ENCODE measurements at places on chromosomes 3 and 15.

DNA sequence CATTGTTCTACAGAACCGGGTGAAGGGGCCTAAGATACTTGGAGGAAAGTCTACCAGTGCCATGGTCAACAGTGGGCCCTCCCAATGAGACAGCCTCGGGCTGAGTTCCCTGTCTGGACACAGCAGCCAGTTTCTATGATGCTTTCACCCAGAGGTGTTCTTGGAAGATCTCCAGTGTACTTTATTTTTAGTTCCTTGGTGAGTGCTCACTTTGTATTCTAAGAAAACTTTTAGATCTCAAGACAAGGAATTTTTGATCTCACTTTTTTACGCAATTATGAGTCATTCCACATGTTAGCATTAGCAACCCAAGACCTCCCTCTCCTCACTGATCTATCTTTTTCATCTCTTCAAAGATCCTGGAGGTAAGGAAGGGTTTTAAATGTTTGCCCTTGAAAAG lies 287.7 kb downstream of the RORA start:
- DNase-seq, result no peak

DNA sequence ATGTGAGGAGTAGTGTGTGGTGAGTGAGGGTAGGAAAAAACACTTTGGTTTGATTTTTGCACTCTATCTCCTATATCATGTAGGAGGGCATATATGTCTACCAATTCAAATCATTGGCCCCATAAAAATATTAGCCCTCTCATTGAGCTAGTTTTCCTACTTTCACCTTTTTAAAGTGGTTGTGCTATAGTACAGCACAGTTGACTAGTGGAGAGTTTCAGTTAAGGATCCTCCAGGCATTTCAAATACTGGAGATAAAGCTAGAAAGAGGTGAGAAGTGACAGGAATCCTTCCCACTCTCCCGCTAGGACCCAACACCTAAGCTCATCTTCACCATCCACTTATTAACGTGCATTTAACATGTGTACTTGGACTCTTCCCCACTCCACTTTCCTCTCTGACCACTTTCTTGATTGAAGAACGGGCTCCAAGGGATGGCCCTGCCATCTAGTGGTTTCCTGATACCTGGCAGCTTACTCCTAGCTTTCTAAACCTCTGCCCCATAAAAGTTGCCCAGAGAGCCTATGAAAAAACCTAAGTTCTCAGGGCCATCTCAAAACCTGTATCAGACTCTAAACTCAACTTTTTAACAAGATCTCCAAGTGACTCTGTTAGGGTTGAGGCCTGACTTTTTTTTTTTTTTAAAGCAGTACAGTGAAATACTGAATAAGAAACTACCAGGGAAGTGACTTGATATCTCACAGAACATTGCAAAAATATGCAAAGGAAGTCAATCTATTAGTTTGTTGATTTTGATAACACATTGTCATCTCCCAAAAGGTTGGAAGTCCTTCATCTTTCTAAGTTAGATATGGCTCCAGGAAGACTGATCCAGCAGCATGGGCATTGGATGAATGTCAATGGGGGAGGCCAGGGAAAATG lies 17.9 kb downstream of the IL12A start:
- no peak for DNase-seq

DNA sequence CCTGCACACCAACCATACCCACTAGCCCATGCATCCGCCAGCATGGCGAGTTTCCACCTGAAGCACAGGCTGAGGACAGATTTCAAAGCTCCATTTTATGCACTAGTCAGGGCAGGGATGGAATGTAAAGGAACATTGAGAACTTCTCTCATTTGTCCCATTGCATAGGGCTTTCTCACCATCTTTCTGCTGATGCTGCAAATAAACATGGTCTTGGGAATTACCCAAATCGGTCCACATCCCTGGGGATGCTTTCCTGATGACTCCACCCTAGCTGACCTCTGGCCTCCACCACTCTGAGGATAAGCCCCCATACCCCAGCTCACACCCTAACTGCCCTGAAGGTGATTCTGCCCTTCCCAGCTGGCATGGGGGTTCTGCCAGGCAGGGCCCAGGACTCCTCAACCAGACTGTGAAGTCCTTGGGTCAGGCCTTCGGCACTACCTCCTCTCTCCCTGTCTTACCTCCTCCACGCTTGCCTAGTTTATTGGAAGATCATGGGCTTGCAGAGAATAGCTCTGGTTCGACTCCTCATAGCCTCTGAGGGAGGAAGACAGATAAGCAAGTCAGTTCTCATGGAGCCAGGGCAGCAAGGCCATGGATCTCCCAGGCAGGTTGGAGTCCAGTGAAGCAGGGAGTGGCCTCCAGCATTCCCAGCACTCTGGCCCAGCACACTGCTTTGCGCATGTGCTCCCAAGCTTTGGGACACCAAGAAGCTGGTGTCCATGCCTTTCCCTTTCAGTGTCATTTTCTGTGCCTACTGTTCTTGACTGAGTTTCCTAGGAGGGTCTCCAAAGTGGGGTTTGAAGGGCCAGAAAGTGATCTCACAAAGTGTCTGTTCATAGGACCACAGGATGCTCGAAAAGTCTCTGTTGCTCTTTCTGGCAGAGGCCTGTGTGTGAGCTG lies 27.6 kb upstream of the XYLB start:
- DNase-seq, result no peak

DNA sequence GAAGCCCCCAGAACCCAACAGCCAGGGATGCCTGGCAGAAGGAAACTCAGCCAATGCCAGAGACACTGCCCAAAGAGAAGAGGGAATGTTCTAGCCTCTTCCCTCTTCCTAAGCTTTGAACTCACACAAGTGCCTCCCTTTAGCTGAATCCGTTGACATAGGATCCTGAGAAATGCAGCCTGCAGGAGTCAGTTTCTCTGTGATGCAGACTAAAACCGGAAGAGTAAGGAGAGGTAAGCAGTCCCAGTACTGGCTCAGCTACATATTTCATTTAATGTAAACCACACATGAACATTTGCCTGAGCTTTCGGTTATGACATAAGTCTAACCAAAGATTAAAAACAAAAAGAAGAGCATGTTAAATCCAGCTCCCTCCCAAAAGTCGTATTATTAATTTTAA lies 768.7 kb downstream of the TBL1XR1 start:
- DNase-seq, result no peak

DNA sequence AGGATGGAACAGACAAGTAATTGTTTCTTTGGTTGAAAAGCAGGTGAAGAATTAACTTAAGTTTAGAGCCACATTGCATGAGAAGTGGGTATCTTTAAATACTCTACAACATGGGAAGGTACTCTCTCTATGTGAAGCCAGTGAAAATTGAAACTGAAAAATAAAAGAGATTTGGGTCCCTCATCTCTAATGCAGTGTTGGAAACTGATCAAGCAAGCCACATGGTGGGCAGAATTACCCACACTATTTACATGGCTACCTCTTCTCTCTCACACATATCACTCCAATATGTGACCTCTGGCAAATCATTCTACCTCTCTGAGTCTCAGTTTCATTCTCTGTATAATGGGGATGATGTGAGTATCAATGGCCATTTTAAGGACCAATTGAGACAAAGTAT lies 339.0 kb downstream of the IL5RA start:
- no peak for DNase-seq

GRCh38 chr15:77032052-77032646 lies 37.2 kb downstream of the PSTPIP1 start:
- no peak for DNase-seq

- no peak for DNase-seq
These were observed 176.3 kb upstream of the LMCD1 start for GRCh38 chr3:8325306-8325705.

- no peak for DNase-seq
These were observed 225.2 kb upstream of the ICE2 start for GRCh38 chr15:60704129-60704528.

DNA sequence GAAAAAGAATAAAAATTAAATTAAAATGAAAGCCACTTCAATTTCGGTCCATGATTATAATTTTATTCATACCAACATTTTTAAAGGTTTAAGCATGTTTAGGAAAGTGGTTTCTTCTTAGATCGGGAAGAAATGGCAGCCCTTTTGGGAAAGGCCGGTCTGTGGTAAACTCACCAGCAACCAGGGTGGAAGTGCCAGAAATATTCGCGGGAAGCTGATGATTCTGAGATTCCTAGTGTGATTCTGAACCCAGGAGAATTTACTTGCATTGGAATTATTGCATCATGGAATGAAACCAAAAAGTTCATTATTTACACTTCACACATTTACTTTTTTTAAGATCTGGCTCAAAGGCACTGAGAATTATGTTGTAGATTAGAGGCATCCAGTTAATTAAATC lies 97.2 kb upstream of the CCNL1 start:
- no peak for DNase-seq

DNA sequence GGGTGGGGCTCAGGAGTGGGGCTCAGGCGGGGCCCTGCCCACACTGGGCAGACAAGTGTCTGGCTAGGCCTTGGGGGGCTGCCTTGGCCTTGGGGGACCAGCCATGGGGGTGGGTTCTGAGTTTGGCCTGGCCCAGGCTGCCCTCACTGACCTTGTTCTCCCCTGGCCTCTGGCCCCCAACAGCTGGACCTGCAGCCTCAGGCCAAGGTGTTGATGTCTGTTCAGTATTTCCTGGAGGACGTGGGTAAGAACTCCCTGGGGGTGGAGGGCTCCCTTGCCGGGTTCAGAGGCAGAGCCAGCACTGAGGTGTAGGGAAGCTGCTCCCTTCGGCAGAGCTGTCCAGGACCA lies 20.0 kb downstream of the PRKCD start:
- no peak for DNase-seq

- DNase-seq, result no peak
These were observed 83.5 kb downstream of the FOXB1 start for GRCh38 chr15:60087561-60087960.

DNA sequence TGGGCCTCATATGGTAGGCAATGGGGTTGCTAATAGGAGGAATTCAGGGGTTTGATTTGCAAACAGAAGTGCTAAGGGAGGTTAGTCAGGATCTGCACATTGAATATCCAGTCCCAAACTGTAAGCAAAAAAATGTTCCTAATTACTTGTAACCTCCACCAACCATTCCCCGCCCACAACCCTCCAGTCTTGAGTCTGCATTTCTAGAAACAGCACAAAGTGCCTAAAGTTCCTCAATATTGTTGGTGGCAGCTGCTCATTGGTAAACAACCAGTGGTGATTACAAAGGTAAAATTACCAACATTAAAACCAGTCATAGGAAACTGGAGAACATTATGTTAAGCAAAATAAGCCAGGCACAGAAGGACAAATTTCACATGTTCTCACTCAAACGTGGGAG lies 18.9 kb downstream of the HDC start:
- no peak for DNase-seq

- DNase-seq, result no peak
These were observed 17.3 kb upstream of the NCK1 start for GRCh38 chr3:136844724-136845123.

DNA sequence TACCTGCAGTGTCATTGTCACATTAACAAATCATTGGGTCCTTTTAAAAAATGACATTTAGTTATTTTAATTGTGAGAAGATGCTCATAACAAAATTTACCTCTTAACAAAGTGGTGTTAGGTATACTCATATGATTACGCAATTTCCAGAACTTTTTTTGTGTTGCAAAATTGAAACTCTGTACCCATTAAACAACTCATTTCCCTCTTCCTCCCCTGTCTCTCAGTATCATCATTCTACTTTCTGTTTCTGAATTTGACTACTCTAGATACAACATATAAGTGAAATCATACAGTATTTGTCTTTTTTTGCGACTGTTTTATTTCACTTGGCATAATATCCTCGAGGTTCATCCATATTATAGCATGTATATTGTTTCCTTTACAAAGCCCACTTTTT lies 58.7 kb upstream of the CHST2 start:
- no peak for DNase-seq

DNA sequence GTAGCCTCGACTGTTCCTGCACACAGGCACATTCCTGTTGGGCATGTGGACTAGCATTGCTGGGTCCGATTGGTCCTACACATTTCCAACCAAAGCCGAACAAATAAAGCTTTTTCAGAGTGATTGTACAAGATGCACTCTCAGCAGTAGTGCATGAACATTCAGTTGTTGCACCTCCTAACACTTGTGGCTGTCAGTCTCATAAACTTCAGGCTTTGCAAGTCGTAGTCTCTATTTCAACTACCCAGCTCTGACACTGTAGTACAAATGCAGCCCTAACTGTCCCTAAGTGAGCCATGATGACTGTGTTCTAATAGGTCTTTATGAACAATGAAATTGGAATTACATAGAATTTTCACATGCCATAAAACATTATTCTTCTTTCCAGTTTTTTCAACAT lies 281.7 kb upstream of the ATP10A start:
- DNase-seq, result no peak

DNA sequence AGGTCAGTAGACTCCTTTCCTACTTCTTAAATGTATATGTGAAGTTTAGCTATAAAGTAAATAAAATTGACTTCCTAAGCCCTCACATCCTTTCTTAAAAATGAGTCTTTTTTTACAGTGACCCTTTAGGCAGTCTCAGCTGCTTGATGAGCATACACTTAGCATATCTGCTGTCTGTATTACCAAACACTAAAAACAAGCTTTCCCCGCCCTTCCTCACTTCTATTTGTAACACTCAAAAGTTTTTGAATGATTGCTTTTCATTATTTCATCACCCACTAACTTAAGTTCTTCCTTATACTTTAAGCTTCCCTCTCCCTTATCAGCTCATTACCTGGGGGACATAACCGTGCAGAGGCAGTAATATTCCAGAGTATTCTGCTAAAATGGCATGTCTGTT lies 89.4 kb downstream of the PLOD2 start:
- no peak for DNase-seq

DNA sequence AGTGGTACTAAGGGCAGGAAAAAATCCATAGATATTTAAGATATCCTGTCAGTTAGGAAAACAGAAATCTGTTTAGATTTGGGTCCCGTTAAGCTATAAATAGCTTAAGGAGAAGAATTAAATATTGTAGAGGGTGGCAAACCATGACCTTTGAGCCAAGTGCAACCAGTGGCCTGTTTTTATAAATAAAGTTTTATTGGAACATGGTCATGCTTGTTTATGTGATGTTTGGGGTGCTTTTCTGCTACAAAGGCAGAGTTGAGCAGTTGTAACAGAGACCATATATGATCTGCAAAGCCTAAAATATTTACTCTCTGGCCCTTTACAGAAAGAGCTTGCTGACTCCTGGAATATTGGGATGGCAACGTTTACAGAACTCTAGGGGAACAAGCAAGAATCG lies 66.3 kb downstream of the SQOR start:
- no peak for DNase-seq

DNA sequence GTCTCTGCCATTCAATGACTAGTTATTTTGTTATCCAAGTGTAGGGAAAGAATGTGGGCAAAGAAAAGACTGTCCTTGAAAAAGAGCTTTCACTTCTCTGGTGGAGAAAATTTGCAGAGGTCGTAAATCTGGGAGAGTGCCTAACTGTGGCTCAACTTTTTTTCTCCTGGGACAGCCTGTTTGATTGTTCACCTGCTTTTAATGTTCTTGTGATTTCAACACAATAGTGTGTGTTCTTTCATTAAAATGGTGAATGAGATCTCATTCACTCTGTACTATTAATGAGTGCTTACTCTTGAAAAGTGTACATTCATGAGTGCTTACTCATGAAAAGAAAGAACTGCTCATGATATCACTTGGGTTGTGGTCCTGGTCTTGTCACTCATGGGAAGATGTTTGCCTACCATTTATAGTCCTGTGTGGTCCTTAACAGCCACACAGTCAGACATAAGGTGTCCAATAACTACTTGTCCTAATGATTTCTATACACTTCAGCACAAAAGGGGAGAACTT lies 567.3 kb downstream of the GRM7 start:
- no peak for DNase-seq
